ENCODE measurements at places on chromosomes 11 and 22.

DNA sequence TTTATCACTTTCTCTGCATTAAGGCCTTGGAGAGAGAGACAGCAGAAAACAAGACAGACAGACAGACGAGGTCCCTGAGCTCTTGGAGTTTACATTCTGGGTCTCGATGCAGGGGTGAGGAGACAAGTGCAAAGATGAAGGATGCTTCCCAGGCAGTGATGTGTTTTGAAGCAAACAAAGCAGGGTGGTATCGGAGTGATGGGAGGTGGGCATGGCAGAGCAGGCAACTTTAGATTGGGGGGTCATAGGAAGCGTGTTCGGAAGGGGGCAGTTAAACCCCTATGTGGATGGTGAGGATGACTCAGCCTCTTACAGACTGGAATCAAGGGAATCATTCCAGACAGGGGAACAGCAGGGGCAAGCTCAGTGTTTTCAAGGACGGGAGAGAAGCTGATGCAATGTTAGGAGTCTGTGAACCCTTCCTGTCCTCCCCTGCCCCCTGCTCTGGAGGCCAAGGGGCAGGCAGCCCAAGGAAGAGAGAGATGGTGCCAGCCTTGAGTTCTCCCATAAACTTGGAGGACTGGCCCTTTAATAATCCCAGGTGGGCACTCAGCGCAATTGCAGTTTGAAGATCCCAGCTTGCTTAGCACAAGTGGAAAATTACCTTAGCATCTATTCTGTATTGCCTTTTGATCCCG is 180.2 kb downstream of the CHST1 start:
- no peak for DNase-seq

DNA sequence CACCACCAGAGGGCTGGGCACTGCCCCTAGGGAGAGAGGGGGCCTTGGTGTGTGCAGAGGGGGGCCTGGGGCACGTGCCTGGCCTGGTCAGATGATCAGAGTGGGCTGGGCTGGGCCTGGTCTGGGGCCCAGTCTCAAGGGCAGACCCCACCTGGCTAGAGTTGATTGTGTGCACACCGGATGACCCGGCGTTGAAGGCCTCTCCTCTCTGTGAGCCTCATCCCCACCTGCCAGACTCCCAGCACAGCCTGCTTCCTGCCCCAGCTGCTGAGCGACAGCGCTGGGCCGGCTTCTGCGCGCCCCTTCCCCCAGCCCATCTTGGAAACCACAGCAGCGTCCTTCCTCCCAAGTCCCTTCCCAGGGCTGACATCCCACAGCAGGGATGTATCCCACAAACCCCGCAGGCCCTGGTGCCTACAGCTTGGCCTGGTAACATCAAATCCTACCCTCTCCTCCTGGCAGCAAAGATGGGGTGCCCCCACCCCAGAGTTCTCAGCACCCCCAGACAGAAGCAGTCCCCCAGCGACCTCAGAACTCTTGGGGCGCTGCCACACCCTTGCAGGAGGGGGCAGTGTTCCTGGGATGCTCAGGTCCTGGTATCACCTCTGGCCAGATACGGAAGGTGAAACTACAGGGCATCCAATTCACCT is 11.0 kb upstream of the TSSC4 start:
- DNase-seq, result no peak

- no peak for DNase-seq
Observed at GRCh38 chr22:40504285-40505249, 132.0 kb downstream of the MRTFA start.

- DNase-seq, result no peak
Observed at GRCh38 chr11:61912530-61912898, 4.9 kb downstream of the RAB3IL1 start.

DNA sequence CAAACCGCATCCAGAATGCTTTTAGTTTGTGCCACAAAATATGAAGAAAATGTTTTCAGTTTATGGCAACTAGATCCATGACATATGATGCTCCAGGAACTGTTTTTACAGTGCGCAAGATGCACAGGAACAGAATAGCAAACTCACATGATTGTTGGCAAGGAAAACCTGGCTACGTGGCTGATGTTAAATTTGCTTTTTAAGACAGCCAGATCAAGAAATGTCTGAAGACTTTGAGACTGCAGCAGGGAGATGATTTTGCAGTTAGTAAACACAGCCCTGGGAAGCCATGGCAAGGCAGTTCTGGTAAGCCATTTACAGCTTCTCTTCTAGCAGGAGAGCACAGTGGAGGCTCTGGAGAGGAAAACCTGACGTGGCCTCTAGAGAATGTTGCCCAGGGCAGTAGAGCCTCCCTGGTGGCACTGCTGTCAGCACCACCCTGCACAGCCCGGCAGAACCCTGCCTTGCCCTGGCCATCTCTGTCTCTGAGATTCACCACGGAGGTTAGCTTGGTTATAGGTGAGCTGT is 69.8 kb upstream of the TNRC6B start:
- peak; percentile 32 for DNase-seq

- peak; percentile 61 for DNase-seq
Observed at GRCh38 chr11:92642177-92642931, 327.1 kb upstream of the MTNR1B start.

- no peak for DNase-seq
Observed at GRCh38 chr11:134386945-134387344, 25.1 kb downstream of the B3GAT1 start.

DNA sequence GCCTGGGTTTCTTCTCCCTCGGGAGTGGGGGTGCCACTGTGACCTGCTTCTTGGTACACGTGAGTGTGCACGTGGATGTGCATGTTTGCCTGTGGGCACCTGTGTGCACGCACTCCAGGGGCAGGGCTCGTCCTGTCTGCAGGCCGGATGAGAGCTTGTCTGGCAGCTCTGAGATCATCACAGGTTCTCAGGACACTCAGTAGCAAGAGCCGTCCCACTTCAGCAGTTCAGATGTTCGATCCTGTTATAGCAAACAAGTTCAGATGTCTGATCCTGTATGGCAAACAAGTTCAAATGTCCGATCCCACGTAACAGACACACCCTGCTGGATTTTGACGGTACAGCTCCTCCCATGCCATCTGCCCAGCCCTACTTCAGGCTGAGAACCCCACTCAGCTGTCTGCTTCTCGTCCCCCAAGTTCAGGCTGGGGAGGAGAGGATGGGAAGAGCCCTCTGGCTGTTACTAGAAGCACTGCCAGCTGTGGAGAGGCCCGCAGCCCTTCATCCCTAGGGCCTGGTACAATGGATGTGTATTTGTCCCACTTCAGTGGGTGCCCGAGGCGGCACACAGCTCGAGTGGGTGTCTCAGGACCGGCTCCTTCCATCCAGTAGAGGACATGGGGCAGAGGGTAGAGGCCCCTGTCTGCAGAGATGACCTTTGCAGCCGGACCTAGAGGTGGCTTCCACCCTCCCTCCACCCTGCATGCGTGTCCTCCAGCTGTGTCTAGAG is 1126.9 kb downstream of the BRD1 start:
- DNase-seq, result no peak

- no peak for DNase-seq
Observed at GRCh38 chr11:70501051-70501901, 102.9 kb downstream of the CTTN start.

- no peak for DNase-seq
Observed at GRCh38 chr11:62811659-62812058, 6.4 kb upstream of the NXF1 start.

DNA sequence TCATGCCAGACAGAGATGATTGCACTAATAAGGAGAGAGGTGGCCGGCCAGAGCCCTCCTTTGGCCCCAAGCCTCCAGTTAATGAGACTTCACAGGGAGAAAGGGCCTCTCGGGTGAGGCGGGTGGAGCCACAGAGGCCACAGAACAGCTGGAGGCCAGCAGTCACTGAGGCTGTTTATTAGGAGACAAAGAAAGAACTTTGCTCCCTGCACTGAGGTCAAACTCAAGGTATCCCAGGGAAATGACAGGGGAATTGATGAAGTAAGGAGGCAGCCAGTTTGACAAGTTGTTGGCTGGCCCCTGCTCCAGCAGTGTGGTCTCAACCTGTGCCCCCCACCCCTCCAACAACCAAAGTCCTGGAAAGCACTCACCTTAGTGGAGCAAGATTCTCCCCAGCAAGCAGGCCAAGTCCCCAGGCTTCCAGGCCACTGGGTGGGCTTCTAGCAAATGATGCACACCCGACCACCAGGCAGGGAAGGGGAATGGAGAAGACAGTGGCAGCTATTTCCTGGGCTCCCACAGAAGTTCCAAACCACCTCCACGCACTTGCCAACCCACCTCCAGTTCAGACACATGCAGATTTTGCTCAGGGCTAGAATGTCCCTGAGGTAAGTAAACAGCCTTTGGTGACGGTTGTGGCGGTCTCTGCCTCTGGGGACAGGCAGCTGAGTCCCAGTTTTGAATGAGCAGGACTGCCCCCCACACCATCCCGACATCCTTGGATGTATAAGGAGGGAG is 53.2 kb downstream of the RPUSD4 start:
- no peak for DNase-seq

GRCh38 chr22:33477120-33478111 is 419.2 kb upstream of the SYN3 start:
- no peak for DNase-seq

GRCh38 chr22:25048071-25048470 is 95.6 kb downstream of the KIAA1671 start:
- no peak for DNase-seq

DNA sequence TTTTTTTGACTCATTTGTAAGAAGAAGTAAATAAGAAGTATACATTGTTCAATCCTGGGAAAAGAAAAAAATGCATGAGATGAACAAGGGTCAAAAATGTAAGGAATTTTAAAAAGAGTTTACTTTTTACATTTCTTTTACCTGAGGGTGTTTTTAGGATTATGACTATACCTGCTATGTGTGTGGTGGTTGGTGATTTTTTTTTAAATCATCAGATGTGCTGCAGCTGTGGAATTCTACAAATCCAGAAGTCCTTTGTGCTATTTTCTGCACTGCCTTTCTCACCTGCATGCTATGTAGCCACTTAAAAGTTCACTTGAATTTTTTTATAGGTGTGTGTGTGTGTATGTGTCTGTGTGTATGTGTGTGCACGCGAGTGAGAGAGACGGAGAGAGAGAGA is 185.3 kb downstream of the FAT3 start:
- no peak for DNase-seq

GRCh38 chr11:10568486-10568941 is at the start of gene LYVE1:
TSS of gene LYVE1 (minus strand) at chr11:10568665. CDS start at chr11:10568532, 133 bp downstream.
- DNase-seq, result no peak

DNA sequence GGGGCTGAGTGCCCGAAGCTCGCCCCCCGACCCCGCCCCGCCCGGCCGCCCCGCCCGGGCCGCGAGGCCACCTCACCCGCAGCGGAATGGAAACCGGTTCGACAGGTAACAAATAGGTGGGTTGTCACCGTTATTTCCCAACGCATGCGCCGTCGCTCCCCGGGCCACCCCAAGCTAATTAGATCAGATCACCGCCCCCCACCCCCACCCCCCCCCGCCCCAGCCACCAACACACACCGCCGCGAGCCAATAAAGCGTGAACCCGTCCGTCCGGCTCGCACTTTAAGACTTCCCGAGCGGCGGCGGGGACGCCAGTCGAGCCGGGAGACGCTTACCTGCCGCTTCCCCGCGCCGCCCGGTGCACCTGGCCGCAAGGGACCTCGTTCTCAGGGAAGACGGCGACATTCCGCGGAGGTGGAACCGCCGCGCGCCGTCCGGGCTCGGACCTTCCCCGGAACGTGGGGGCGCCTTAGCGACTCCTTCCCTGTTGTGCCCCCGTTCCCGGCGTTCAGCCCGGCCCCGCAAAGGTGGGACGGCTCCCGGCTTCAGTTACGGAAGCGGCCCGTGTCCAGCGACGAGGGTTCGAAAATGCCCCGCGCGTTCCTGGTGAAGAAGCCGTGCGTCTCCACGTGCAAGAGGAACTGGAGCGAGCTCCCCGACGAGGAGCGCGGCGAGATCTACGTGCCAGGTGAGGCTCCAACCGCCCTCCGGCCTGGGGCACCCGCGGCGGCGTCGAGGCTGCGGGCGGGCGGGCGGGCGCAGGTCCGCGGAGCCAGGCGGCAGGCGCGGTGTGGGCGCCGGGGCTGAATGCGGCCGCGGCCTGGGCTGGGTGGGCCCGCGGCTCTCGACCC is at the start of gene OVOL1:
TSS of gene OVOL1 (plus strand) at position 278 of the 851 bp plus-strand sequence. CDS start at position 589, 311 bp downstream.
- no peak for DNase-seq

- no peak for DNase-seq
Observed at GRCh38 chr11:81059356-81059755, 1618.5 kb upstream of the TENM4 start.

- no peak for DNase-seq
Observed at GRCh38 chr11:106286881-106287504, 209.5 kb downstream of the AASDHPPT start.

DNA sequence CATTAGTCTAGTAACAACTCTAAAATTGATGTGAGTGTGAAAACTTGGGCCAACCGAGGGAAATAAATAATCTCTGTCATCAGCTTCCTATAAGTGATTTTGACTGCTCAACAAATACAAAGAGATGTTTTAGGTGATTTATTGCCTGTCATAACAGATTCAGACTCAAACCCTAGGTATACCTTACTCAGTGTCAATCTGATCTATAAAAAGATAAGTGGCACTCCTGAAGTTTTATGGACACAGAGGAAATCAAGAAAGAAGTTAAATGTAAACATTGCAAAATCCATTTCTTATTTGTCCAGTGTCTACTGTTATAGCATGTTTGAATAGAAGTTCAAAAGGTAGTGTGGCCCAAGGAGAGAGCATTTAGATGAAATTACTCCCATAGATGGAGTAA is 30.4 kb upstream of the TYR start:
- no peak for DNase-seq

All from fibroblast of skin of back (primary cell).